ENCODE measurements at places on chromosomes 3 and 15.
A peak's percentile ranks its signal among the peaks of the same experiment; 100 is the strongest.

DNA sequence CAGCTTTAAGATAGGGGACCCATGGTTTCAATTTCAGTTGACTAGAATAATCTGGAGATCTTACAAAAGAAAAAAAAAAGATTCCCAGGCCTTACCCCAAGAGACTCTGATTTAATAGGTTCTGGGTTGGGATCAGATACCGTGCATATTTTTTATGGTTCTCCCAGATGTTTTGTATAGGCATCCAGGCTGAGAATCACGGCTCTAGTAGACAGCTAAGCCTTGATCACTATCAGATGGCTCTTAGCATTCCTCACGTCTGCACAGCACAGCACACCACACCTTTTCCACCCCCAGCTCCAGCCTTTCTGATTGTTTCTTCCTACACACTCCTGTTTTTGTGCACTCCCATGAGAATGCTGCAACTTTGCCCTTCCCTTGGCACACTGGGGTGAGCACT lies 40.8 kb downstream of the TMEM45A start:
- no peak for DNase-seq

DNA sequence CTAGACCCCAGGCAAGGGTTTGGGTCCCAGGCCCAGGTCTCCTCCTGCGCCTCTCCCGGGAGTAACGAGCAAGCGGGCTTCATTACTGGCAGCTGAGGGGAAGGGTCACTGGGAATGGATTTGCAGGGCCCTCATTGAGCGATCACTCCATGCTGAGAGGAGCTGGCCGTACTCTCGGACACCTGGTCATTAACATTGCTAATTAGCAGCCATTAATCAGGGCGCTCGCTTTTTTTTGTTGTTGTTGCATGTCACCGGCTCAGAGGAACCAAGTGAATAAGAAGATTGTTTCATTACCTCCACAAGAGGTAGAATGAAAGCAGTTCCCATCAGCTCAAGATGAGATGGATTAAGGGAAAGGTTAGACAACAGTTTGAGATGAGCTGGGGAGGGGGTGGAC lies 293.0 kb upstream of the ATP11B start:
- no peak for DNase-seq

DNA sequence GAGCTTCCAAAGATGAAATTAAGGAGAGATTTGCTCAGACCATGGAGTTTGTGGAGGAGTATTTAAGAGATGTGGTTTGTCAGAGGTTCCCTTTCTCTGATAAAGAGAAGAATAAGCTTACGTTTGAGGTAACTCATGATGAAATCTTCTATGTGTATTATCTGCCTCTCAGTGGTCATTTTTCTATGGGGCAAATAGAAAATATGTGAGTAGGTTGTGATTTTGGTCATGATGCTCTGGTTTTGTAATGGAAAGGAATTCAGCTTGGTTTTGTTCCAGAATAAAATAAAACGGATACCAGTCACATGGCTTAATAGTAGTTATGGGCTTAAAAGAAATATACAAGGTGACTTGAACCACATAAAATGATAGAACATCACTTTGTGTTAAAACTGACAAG lies 181.1 kb downstream of the ITPR1 start:
- no peak for DNase-seq

DNA sequence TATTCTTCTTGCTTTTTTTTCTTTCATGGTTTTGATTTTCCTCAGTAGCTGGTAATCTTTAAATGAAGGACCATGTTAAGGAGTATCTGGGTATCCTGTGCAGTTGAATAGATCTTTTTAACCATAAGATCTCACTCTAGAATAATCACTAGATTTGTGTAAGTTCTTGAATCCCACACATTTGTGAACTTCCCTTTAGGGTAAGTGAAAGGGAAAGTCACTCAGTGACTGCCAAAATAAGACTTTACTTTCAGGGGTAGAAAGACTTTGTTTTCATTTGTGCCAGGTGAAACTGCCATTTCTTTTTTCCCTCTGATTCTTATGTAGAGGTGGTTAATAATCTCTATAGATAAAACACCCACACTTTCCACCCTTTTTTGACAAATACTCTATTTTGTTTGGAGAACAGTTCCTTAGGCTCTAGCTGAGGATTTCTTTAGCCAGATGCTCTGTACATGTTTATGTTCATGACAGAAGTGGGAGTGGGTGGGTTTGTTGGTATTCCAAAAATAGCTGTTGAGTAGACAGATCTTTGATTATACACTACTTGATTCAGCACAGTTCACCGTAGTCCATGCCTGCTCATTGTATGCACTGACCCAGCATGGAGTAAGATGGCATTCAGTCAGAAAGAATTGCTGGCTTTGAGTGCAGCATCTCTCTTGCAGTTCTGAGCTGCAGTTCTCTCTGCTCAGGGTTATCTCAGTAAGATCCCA lies 28.5 kb downstream of the LRRC49 start:
- DNase-seq, result no peak

GRCh38 chr3:195601382-195601781 lies 17.6 kb upstream of the APOD start:
- no peak for DNase-seq

DNA sequence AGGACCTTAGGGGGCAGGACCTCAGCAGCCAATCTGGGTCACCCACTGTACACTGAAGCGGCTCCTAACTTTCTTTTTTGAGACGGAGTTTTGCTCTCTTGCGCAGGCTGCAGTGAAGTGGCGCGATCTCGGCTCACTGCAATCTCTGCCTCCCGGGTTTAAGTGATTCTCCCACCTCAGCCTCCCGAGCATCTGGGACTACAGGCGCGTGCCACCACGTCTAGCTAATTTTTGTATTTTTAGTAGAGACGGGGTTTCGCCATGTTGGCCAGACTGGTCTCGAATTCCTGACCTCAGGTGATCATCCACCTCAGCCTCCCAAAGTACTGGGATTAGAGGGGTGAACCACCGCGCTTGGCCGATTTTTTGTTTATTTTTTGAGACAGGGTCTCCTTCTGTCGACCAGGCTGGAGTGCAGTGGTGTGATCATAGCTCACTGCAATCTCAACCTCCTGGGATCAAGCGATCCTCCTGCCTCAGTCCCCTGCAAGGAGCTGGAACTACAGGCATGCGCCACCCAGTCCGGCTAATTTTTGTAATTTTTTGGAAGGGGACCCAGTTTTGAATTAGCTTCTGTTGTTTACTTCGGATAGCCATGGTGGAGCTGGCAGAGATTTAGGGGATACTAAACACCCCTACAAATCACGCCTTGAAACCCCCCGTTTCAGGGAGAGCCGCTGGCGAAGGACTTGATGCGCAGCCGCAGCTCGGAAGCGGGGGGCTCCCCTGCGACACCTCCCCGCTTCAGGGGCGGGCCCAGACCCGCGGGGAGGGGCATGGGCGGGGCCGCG lies 1.5 kb upstream of the CLK3 start:
- DNase-seq, result no peak

- DNase-seq, result no peak
Observed at GRCh38 chr3:123652342-123652984, 67.6 kb upstream of the HACD2 start.

DNA sequence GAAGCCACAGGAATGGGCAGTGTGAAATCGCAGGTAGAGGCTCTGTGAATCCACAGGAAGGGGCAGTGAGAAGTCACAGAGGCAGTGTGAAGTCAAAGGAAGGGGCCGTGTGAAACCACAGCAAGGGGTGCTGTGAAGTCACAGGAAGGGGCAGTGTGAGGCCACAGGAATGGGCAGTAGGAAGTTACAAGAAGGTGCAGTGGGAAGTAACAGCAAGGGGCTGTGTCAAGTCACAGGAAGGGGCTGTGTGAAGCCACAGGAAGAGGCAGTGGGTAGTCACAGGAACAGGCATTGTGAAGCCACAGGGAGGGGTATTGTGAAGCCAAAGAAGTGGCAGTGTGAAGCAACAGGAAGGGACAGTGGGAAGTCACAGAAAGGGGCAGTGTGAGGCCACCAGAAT lies 34.1 kb downstream of the GASK1A start:
- DNase-seq, result no peak

GRCh38 chr3:42526616-42527367 lies 24.3 kb downstream of the VIPR1 start:
- DNase-seq, result peak; percentile 24

DNA sequence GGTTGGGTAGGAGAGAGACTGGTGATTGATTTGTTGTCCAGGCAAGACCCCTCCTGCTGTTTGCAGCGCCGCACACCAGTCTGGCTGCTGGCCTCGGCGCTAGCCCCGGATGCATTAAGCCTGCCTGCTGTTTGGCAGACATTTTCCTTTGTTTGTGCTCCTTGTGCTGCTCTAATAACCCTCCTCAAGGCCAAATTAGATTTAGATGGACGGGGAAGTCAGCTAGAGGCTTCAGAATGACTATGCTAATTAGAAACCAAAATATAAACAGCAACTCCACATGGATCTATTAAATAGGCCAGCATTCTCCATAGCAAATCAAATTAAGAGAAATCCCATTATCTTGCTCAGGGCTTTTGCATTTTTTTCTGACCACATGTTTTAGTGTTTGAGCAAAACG lies 445.2 kb downstream of the SQOR start:
- DNase-seq, result no peak

DNA sequence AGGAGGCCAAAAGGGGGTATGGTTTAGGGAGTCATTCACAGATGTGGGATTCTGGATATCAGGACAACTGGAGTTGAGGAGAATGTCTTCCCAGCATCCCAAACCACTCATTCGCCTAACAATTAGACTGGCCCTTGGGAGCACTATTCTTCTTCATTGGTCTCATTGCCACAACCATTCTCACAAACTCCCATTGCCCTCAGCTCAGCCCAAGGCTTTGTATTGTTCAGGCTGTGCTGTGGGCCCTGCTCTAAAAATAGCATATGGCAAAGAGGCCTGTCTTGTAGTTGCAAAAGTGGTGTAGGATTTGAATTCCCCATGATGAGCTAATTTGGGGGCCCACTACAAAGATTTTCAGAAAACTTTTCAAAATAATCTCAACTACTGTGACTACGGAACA lies 6.3 kb upstream of the ADAMTS9 start:
- no peak for DNase-seq

GRCh38 chr15:100229181-100230163 lies 112.3 kb downstream of the ADAMTS17 start:
- DNase-seq, result no peak

DNA sequence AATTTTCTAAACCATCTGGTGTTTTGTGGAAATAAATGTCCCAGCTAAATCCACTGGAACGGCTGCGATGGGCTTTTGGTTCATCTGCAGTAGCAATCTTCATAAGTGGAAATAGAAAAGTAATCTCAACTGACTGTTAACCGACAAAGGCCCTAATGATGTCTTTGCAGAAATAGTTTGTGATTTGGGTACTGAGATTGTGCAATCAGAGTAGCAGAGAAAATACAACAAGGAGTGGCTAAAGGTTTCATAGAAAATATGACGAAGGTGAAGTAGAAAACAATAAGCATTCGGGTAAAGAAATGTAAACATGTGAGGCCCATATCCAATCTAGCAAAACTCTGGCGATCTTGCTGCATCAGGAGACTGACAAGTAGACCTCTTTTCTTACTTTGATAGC lies 262.6 kb upstream of the MCTP2 start:
- DNase-seq, result no peak

DNA sequence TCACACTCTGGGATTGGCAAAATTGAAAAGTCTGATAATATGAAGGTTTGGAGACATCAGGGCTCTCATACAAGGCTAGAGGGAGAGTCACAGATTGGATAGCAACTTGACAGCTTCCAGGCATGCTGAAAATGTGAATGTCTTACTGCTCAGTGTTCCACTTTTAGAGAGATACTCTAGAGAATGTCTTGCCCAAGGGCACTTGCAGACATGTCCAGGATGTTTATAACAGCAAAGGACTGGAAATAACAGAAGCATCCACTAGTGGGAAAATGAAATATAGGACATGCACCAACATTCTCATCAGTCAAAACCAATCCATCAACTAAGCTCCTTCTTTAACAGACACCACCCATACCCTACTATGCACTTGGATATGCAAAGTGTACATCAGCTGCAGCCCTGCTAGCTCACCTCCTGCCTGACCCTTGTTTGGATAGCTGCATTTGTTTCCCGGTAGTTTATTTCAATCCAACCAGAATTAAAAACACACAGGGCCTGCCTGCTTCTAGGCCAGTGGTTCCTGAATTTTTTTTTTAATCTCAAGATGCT lies 101.6 kb upstream of the ARHGEF3 start:
- DNase-seq, result no peak

GRCh38 chr3:180646187-180646790 lies 33.0 kb downstream of the CCDC39 start:
- no peak for DNase-seq

DNA sequence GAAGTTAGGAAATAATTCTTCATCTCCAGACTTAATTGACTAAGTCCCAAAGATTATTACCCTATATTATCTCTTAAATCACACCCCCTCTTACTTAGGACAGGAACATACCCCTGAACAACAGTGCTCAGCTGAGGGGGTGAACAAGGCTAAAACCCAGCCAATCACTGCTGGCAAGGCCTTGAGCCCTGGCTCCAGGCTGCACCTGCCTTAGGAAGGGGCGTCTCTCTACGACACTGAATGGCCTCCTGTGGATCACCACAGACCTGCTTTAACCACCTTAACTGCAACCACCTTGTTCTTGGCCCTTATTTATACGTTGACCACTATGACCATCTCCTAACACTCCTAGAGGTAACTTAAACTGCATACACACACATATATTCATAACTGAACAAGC lies 267.4 kb upstream of the THBS1 start:
- DNase-seq, result no peak

DNA sequence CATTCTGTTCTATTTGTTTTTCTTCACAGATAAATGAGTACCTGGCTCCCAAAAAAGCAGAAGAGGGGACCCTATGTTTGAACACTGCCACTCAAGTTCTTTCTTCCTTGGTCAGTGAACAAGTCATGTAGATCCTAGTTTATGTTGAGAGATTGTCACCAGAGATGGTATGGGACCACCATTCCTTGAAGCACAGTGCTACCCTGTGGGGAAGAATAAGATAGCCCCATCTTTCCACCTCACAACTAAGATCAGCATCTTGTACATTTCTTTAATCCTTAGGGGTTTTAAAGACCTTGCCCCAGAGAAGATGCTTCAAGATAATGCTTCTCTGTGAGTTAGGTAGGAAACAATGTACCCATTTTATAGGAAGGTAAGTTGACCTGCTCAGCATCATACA lies 233.5 kb upstream of the WNT5A start:
- DNase-seq, result no peak

DNA sequence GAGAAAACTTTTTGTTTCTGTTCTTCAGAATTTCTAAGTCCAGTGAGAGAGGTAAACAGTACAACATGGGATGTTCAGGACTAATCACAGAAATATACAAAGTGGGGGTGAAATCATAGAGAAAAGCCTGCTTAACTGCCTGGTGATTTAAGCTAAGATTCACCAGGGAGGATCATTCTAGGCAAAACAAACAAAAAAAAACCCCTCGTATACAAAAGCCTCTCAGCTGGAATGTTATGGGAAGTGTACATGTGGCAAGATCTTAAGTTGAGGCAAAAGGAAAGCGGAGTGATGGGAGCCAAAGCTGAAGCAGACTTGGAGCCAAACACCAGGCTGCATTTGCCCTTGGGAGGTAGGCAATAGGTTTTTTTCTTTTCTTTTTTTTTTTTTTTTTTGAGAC lies 40.0 kb upstream of the TJP1 start:
- no peak for DNase-seq

- no peak for DNase-seq
Observed at GRCh38 chr3:48107227-48107626, 81.0 kb downstream of the CDC25A start.
